ENCODE measurements at places on chromosomes 16 and 17. TPM values are rescaled to one million over a fixed set of nuclear protein-coding genes. Genes with fewer than 3 reads are reported as not detected.

CACNG1 gene
- not detected for total RNA-seq

KRT32 gene
- total RNA-seq = 12.8 TPM

TP53TG3B gene
- total RNA-seq = not detected

FOXF1 gene
- 0.76 TPM for total RNA-seq

DNA sequence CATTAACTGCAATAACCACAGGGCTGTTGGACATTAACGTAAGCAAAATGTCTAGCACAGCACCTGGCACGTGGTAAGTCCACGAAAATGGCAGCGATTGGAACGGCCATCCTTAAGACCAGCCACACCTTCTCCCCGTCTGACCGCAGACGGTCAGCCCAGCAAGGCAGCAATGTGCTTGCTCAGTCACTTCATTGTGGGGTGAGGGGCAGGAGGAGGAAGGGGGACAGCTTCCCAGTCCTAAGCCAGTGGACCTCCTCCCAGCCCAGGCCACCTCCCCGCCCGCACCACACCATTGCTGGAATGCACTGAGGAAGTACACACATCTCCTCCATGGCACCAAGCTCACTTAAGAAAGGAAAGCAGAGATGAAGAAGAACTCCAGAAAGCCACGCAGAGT is 8.6 kb upstream of the MYLK3 start:
- H3K27ac ChIP-seq = no peak overlapping the region
- no peaks in the 10 kb centered on the region for H3K36me3 ChIP-seq
- DNase-seq = no peak
- no peak overlapping the region for H3K4me3 ChIP-seq
- H3K4me1 ChIP-seq = peaks cover 7% of the 10 kb centered on the region

GRCh38 chr17:56866076-56866475 is 32.1 kb downstream of the DGKE start:
- no peak for DNase-seq
- H3K4me1 ChIP-seq = no peaks in the 10 kb centered on the region
- H3K27ac ChIP-seq = no peak overlapping the region
- no peaks in the 10 kb centered on the region for H3K36me3 ChIP-seq
- H3K27me3 ChIP-seq = no peaks in the 10 kb centered on the region

- H3K4me1 ChIP-seq = peaks cover 24% of the 10 kb centered on the region
- no peak for DNase-seq
- H3K27me3 ChIP-seq = no peaks in the 10 kb centered on the region
Measured at GRCh38 chr17:75096082-75096625, 8.4 kb downstream of the SLC16A5 start.

DNA sequence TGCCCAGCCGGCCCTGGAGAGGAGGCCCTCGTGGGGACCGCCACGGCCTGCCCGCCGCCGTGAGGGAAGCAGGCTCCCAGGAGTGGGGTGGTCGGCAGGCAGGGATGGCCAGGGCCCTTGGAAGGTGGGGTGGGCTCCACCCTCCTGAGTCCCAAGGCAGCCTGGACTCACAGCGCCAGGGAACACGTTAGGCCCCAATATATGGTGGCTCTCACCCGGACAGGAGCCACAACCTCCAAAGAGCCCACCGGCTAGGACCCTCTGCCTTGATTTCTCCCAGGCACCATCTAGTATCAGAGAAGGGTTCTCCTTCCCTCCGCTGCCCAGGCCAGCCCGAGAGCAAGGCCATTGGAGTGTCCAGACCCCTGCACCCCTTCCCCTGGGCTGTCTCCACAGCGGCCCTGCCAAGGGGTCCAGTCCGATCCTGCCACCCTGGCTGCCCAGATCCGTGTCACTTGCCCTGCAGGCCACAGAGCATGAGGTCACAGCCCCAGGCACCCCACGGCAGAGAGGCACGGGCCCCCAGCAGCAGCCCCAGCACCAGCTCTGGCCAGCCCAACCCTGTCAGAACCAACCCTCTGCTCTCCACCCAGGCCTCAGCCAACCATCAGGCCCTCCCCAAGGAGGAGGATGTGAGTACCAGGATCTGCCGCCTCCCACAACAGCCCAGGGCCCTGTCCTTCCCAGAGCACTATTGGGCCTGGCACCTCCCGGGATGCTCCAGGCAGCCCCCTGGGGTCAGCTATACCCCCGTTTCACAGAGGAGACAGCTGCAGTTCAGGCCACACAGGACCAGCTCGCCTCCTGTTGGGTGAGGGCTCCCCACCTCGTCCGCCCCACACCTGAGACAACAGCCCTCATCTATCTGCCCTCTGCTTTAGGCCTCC is 1.1 kb upstream of the AXIN1 start:
- peaks cover 22% of the 10 kb centered on the region for H3K4me1 ChIP-seq
- no peaks in the 10 kb centered on the region for H3K36me3 ChIP-seq
- peak overlapping the region; percentile 51 for H3K4me3 ChIP-seq
- H3K27ac ChIP-seq = peak overlapping the region; percentile 89
- no peak for DNase-seq

DNA sequence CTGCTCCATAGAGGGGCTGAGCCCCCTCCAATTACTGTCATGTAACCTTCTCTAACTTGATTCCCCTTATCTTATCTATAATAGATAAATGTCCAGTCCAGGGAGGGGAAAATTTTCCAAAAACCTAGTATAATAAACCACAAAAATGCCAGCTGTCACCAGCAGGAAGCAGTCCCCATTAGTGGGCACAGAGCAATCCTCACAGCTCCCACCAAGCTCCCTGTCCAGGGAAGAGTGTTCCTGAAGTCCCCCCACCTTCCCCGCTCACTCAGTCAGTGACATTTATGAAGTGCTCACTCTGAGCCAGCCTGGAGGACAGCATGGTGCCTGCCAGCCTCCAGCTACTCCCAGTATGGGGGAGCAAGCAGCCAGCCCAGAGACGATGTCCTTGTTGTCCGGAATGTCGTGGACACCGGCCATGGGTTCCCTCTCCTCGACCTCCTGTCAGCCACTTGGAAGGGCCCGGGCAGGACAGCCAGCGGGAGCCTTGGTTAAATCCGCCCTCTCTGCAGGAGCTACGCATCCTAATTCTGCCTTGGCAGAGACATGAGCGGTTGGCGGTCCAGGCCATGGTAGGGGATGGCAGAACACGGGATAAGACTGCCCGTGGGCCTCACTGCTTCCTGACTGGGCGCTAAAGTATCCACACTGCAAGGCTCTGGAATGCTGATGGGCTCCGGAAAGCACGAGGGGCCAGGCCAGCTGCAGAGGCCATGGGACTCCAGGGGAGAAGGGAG is 102.0 kb upstream of the CDH5 start:
- no peaks in the 10 kb centered on the region for H3K36me3 ChIP-seq
- H3K27me3 ChIP-seq = no peaks in the 10 kb centered on the region
- H3K4me3 ChIP-seq = no peak overlapping the region
- no peak for DNase-seq

DNA sequence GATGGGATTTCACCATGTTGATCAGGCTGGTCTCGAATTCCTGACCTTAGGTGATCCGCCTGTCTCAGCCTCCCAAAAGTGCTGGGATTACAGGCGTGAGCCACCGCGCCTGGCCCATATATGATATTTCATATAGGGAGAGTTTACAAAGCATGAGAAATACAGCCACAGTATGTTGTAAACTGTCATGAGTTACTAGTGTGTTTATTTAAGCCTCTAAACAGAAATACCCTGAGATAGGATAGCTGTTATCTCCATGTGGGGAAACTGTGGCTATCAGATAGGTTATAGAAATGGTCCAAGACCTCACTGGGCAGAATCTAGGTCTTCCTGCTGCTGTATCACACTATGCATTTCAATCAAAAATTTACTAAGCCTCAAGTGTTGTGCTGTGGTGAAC is 2.1 kb upstream of the CDK5RAP3 start:
- no peak overlapping the region for H3K27ac ChIP-seq
- peaks cover 25% of the 10 kb centered on the region for H3K4me1 ChIP-seq
- H3K36me3 ChIP-seq = no peaks in the 10 kb centered on the region
- no peak overlapping the region for H3K4me3 ChIP-seq

- no peak overlapping the region for H3K27ac ChIP-seq
- peaks cover 13% of the 10 kb centered on the region for H3K4me1 ChIP-seq
- no peak overlapping the region for H3K4me3 ChIP-seq
- no peak for DNase-seq
Measured at GRCh38 chr17:17888821-17889220, 52.0 kb upstream of the SREBF1 start.

DNA sequence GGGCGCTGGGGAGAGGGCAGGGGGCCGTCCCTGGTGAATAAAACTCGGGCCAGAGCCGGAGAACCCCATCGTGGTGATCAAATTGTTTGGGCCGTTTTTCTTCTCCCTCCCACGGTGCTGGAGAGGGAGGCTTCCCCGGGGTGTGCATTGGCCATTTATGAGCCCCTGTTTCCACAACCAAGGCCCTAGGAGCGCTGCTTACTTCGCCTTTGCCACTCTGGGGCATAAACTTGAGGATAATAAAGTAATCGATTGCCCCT is 544 bp downstream of the CCP110 start:
- H3K36me3 ChIP-seq = peaks cover 15% of the 10 kb centered on the region
- H3K4me1 ChIP-seq = peaks cover 11% of the 10 kb centered on the region
- no peak for DNase-seq
- peak overlapping the region; percentile 99 for H3K4me3 ChIP-seq
- H3K27me3 ChIP-seq = no peaks in the 10 kb centered on the region

- DNase-seq = no peak
- H3K4me3 ChIP-seq = no peak overlapping the region
- no peaks in the 10 kb centered on the region for H3K27me3 ChIP-seq
Measured at GRCh38 chr16:17396762-17397498, 73.8 kb downstream of the XYLT1 start.
